ENCODE measurements at places on chromosomes 7 and 10. TPM values are rescaled to one million over a fixed set of nuclear protein-coding genes. Genes with fewer than 3 reads are reported as not detected.

GRCh38 chr7:13949445-13949844 lies 40.0 kb downstream of the ETV1 start:
- DNase-seq: no peak

Gene MRC1
- not detected for total RNA-seq

GRCh38 chr10:38050212-38050611 lies 39.7 kb downstream of the ZNF33A start:
- DNase-seq: no peak

GRCh38 chr10:117442944-117443685 lies 67.9 kb upstream of the PDZD8 start:
- DNase-seq: peak; percentile 49

GRCh38 chr7:157757211-157757610 lies 420.4 kb downstream of the DNAJB6 start:
- DNase-seq: no peak

Gene HYAL4
- not detected for total RNA-seq

Gene EGFR
- not detected for total RNA-seq

DNA sequence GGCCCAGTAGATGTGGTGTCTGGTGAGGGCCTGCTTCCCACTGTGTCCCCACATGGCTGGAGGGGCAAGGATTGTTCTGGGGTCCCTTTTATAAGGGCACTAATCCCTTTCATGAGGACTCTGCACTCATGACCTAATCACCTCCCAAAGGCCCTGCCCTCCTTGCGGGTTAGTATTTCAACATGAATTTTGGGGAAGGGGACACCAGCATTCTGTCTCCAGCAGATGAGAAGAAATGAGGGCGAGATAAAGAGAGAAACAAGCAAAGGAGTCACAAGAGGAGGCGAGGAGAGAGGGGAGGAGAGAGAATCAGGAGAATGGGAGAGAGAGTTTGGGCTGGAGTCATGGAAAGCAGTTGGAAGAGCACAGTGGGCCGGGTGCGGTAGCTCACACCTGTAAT lies 83.7 kb downstream of the C10orf105 start:
- DNase-seq: no peak

DNA sequence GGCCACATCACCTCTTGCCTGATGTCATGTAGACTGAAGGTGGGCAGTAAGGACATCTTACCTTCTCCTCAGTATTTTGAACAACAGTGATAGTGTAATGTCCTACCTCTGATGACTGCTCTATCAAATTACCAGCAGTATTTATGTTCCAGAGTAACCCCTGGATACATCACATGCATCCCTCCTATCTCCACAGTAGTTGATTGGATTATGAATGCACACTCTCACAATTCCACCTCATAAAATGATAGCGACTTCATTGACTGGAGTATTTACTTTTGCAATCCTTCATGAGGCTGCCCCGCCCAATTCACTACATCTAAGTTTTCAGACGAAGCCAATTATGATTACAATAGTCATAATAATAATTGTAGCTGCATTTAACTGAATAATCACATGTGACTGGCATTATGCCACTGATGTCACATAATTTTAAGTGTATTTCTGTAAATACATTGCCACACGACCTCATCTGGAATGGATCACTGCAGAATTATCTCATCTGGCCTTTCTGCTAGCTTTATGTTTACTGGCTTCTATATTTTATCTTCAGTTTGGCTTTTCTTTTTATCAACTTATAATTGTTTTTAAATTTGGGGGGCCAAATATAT lies 268.9 kb downstream of the SLC25A13 start:
- no peak for DNase-seq

Gene AOAH
- total RNA-seq: 15.4 TPM

GRCh38 chr10:52502237-52502636 lies 188.2 kb downstream of the DKK1 start:
- no peak for DNase-seq

DNA sequence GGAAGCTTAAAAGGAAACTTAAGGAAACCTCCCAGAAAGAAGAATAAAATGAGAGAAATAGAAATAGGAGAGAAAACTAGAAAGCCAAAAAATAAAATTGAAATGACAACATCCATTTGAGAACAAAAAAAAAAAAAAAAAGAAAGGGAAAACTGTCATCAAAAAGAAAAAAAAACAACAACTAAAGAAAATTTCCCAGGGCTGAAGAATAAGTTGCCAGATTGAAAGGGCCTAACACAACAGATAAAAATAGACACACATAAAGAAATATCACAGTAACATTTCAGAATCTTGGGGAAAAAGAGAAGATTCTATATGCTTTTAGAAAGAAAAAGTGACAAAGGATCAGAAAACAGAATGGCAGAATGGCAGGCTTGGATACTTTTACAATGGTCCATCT lies 157.1 kb downstream of the JMJD1C start:
- no peak for DNase-seq

GRCh38 chr10:13496164-13496563 lies 32.6 kb downstream of the BEND7 start:
- no peak for DNase-seq

DNA sequence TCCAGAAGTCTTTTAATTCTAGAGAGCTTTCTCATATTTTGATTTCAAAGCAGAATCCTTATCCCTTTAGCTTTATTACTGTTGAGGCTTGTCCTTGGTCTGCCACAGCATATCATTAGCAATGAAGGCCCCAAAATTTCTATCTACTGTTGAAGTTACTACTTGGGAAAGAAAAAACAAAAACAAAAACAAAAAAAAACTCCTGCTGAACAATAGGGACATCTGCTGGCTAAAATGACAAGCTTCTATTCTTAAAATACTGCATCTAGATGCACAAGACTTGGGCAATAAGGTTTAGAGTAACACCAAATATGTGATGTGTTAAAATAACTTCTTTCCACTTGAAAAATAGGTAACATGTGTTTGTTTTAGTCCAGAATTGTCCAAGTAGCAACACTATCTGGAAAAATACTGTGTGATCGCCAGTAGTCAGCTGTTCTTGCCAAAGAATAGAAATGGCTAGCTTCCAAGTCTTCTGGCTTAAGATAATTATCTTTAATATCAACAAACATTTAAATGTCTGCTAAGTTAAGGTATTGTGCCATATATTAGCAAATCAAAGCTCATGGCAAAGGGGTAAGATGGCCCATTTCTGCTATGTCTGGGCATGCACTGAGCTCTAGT lies 3.8 kb upstream of the DMTF1 start:
- no peak for DNase-seq

DNA sequence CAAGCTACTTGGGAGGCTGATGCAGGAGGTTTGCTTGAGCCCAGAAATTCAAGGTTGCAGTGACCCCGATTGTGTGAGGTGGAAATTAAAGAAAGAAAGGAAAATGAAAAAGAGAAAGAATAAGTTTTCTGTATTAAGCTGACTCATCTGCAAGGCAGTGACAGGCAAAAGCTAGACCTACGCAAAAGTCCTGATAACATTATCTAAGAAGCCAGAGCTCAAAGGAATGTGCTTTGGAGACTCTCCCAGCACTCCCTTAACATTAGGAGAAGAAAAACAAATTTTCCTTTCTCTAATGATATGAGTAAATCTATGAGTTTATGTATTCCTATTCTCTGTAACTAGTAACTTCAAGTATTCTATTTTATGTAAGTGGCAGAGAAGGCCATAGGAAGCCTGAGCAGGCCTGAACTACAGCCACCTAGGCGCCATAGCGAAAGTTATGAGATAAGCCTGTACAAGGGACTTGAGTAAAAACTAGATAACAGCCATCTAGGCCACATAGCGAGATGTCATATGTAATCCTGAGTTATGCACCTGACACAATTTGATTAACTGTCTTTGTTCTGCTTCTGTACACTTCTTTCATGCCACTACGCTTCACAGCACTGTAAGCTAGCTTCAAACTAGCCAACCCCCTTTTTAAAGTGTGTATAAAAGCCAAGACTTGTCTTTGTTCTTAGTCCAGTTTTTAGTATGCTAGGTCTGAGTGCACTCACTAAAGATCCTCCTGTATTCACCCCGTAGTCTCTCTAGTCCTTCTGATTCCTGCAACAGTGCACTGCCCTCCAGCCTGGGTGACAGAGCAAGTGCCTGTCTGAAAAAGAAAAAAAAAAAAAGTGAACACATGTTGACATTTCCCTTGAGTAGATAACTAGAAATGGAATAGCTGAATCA lies 9.4 kb upstream of the ZWINT start:
- DNase-seq: no peak

GRCh38 chr7:6106140-6106904 lies 75.1 kb downstream of the ANKRD61 start:
- peak; percentile 59 for DNase-seq

DNA sequence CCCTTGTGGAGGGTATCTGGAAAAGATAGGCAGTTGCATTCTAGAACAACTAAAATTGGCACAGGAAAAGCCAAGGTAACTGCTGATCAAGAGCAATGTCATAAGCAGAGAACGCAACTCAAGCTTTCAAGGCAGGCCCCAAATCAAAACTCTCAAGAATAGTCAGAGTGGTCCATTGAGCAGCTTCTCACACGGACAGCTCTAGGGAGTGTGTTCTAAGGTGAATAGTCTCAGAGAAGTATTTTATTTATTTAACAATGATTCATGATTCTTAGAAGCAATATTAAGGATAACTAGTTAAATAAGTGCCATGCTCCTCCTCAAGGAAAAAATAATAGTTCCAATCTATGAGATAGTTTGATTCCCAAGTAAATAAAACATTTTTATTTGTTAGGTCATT lies 83.0 kb downstream of the COL28A1 start:
- DNase-seq: no peak

DNA sequence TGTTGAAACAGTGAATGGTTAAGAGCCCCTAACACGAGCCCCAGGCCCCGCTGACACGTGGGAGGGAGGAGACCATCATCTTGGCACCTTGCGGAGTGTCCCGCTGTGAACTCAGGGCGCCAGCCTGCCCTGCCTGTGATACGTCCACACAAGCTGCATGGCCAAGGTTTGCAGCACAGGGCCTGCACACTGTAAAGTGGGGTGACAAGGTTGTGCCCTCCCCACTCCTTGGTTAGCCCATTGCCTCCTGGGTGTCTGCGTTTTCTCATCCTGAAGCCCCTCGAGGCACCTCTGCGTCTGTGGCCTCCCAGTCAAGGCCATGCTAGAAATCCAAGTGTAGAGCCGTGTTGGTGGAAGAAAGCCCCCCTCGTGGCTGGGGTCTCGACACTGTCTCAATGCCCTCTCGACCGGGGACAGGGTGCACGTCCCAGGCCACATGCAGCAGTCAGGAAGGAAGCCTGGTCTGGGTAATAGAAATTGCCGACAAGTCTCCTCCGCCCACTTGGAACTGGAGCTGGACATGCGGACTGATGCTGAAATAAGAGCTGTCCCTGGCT lies 192.1 kb downstream of the DNAJB6 start:
- DNase-seq: peak; percentile 11

Gene ARHGAP21
- total RNA-seq: 36.0 TPM

DNA sequence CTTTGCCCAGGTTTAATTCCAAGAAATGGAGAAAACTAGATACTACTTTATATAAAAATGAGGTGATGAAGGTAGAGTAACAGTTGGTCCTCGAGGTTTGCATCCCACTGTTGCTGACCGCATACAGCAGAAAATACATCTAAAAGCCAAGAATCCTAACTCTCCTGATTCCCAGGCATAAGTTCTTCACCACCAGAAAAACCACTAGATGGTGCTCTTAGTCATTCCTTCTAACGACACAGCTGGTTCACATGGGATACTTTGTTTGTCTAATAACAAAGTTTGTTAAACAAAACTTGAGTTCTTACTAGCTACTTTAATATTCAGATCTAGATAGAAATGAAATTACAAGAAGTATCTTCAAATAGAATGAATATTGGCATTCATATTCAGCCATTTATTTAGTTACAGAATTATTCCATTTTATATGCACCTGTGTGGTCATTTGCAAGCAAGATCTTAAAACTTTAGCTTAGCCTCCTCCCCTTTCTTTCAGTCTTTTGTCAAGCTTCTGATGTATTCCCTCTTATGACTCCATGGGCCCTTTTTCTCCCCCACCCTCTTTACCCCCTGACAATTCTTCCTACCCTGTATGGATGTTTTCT lies 54.1 kb upstream of the CYP26C1 start:
- DNase-seq: no peak

DNA sequence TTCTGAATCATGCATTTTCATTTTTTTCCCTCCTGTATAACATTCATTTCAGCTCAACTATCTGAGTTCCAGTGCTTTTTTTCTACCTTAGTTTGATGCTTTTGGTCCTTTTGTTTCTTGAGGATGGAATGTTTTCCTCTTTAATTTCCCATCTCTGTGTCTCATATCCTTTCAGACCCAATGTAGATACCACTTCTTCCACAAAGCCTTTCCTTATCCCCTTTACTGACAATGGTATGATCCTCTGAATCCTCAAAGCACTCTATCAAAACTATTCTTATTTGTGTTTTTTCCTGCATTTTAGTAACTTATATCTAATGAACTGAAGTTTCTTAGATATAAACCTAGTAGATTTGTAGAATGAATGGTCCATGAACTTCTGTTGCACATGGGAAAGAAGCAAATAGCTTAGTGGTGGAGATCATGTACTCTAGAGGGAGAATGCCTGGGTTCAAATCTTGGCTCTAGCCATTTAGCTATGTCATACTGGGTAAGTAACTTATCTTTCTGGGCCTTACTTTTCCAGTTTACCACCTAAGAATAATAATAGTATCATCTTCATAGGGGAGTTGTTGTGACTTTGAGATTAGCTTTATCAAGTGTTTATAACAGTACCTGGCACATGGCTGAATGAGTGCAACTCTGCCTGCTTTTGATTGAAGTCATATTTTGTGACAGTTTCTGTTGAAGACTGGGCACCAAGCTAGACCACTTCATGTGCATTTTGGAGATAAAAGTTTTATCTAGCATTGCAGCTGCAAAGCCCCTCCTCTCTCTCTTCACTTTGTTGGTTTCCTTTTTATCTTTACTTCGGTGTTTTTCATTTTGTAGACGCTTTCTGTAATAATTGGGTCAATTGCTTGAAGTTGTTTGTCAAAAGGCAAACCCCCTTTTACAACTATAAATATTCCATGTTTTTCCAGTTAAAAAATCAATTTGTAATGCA lies 18.5 kb downstream of the STAM start:
- no peak for DNase-seq

DNA sequence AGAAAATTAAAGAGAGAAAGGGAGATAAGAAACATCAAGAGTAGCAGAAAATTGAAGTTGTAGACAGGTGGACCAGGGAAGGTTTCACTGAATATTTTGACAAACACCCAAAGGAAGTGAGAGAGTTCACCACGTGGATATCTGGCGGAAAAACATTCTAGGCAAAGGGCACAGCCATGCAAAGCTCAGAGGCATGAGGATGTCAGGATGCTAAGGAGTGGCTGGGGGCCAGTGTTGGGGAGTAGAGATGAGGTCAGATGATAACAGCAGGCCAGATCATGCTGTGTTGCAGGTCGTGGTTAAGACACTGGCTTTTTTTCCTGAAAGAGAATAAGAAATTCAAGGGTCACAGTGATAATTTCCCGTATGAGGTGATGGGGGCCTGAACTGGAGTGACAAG lies 181.9 kb downstream of the DGKI start:
- DNase-seq: no peak

Gene LRRC18
- total RNA-seq: not detected

DNA sequence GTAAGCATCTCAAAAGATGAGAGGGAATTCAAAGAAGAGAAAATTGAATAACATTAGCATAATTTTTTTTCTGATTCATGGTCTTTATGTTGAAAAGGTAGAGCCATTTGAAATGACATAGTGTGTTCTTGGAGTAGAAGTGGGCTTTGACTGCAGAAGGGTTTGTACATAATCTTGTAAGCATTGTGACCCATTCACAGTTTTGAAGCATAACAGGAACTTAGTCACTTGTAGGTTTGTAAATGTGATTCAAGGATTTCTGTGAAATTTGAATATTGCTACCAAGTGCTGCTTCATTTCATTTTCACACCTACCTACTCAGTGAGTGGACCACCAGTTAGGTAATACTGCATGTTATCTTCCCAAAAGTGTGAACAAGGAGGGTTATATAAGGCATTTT lies 68.6 kb downstream of the PON1 start:
- DNase-seq: no peak

All from activated CD4-positive, alpha-beta memory T cell treated with anti-CD3 and anti-CD28 coated beads, Interleukin-2, amount 10 ng/mL, durations not matched to agents 7 days and 5 days (primary cell).